Mammary microvascular endothelial cell (primary cell): ENCODE measurements at places on chromosomes 6 and 20. TPM values are rescaled to one million over a fixed set of nuclear protein-coding genes. Genes with fewer than 3 reads are reported as not detected.

The SLPI gene
- total RNA-seq, result not detected in 2 replicates

The TREM2 gene
- not detected in 2 replicates for total RNA-seq

The CLIC5 gene
- 0.34 and 0.67 TPM in 2 replicates for total RNA-seq

The ACOT8 gene
- total RNA-seq, result 37.2 and 57.0 TPM in 2 replicates

The COL12A1 gene
- 51.1 and 56.9 TPM in 2 replicates for total RNA-seq

The SCRT2 gene
- total RNA-seq, result not detected in 2 replicates

The SFTA2 gene
- not detected in 2 replicates for total RNA-seq

The GPR6 gene
- total RNA-seq, result not detected in 2 replicates

The CRISP2 gene
- not detected in 2 replicates for total RNA-seq
